ENCODE measurements at places on chromosomes 7 and 10.

GRCh38 chr7:140003913-140004382 lies 58.8 kb downstream of the PARP12 start:
- DNase-seq, result peak; percentile 39

DNA sequence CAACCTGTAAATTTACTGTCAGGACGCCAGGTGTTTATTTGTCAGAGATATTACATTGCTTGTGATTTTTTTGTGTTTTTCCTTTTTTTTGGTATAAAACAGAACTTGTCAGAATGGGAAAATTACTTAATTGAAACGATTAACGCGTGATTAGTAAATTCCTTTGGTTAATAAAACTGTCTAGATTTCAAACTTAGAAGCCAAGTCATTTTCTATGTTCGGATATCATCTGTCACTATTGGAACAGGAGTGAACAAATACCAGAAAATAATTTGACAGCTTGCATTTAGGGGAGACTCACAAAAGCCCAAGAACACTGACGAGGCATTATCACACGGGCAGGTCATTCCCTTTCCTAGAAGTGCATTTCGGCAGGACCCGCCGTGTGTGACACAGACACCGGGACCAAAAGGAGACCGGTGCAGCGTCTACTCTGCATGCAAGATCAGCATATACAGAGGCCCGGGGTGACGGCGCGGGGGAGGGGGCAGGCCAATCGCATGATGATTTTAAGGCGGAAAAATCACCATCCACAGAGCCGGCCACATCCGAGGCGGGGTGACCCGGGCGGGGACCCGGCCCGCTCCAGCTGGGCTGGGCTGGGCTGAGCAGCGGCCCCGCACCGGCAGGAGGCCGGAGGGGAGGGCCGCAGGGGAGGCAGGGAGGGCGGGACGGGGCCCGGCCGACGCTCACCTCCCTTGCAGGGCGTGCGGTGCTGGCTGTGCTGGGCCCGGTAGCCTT lies 841 bp downstream of the GLUD1 start:
- peak; percentile 49 for DNase-seq

DNA sequence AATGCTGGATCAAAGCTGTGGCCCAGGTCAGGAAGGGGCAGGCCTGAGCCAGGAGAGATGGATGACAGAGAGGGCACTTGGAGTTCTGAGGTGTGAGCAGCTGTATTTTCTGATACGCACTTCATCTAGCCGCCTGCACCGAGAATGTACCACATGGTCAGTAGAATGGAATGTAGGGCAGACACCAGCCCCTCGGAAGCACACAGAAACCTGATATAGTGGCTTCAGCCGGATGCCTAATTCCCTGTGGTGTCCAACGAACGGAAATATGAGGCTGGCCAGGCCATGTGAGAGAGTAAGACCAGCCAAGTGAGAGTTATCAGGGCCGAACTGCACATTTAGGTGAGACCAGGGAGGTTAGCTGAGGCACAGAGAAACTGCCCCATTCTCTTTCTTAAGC lies 46.7 kb upstream of the PLCE1 start:
- DNase-seq, result no peak

- DNase-seq, result no peak
These were observed 912.6 kb downstream of the GATA3 start for GRCh38 chr10:8967061-8967460.

DNA sequence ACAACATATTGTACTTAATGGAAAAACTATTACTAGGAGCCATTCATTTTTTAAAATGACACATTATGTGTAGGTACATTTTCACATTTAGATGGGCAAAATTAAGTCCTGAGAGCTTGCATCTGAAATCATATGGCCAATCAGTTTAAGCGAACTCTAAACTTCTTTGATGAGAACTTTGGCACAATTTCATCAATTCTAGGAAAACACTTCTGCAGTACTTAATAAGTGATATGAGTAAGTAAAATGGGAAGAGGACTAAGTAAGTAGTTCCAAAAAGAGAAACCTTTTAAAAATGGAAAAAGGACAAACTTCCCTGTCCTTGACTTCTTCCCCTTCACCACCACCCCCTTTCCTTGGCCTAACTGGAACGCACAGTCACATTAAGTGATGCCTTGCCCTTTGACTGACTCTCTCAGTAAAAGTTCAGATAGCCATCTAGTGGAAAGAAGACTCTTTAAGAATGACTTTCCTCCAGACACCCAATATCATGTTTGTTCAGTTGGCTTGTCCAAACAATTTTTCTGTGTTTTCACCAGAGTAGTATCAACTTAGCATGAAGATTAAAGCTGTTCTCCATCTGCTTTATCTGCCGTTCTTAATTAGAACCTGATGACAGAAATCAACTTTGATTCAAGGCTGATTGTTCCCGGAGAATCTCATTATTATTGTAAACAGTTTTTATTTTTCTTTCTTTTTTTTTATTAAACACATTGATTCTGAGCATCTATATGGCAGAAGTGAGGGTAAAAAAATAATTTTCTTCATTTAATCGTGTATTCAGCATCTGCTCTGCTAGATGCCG lies 45.1 kb downstream of the CNNM2 start:
- no peak for DNase-seq

DNA sequence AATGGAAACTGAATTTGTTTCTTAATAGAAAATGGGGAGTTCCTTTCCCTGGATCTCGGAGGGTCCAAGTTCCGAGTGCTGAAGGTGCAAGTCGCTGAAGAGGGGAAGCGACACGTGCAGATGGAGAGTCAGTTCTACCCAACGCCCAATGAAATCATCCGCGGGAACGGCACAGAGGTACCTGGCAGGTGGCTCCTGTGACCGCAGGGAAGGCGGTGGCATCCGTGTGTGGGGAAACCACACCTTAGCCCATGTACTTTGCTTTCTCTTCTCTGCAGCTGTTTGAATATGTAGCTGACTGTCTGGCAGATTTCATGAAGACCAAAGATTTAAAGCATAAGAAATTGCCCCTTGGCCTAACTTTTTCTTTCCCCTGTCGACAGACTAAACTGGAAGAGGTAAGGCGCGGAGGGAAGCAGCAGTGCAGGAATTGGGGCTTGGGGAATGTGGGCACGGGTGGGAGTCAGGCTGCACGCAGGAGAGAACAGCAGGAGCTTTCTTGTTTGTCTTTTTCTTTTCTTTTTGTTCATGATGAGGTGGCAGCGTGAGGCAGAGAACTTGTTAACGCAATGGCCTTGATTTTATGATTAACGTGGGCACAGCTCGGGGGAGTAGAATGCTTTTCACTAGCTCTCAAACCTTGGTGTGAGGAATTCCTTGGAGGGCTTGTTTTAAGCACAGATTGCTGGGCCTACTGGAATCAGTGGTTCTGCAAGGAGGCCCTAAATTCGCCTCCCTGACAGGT lies 12.8 kb downstream of the HKDC1 start:
- DNase-seq, result no peak

DNA sequence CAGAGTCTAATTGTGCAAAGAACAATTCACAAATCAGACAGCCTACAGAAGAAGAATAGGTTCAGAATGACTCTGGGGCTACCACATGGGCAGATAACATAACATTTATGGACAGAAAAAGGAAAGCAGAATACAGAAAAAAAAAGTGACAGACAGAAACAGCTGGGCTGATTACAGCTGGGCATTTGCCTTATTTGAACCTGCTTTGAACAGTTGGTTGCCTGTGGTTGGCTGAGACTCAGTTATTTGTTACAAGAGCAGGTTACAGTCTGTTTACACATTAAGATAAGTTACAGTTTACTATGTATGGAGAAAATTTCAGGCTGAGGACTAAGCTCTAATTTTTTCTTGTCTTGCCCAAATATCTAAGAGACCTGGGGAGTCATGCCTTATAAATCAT lies 327.2 kb downstream of the GALNT17 start:
- DNase-seq, result no peak

DNA sequence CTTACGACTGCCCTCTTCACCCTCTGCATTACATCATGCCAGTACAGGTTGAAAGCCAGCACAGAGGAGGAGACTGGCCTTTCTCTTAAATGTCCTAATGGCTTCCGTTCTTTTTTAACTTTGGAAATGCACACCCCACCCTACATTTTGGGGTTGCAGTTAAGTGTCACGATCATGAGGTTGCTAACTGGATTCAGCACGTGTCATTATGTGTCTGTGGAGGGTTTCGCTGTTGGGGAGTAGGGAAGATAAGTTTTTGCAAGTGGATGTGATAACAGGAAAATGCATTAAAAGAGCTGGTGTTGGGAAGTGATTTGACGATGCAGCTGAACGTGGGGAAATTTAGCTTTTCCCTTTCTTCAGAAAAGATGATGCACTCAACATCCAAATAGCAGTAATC lies 135.9 kb downstream of the LRRC4 start:
- DNase-seq, result no peak

DNA sequence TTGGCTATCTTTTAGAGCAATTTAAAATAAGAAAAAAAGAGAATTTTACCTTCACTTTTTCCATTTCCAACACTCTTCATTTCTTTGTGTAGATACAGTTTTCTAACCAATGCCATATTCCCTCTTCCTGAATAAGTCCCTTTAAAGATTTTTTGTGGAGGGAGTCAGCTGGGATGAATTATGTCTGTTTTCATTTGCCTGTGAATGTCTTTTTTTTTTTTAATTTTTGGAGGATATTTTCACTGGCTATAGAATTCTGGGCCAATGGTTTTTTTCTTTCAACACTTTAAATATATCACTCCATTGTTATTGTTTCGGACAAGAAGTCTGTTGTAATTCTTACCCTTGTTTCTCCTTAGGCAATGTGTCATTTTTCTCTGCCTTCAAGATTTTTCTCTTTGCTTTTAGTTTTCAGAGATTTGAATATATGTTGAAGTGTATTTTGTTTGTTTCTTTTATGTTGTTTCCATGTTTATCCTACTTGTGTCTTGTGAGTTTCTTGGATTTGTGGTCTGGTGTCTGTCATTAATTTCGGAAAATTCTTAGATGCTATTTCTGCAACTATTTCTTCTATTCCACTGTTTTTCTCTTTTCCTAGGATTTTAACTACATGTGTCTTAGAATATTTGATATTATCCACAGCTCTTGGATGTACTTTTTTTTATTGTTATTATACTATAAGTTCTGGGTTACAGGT lies 20.0 kb upstream of the CXCL12 start:
- DNase-seq, result no peak

DNA sequence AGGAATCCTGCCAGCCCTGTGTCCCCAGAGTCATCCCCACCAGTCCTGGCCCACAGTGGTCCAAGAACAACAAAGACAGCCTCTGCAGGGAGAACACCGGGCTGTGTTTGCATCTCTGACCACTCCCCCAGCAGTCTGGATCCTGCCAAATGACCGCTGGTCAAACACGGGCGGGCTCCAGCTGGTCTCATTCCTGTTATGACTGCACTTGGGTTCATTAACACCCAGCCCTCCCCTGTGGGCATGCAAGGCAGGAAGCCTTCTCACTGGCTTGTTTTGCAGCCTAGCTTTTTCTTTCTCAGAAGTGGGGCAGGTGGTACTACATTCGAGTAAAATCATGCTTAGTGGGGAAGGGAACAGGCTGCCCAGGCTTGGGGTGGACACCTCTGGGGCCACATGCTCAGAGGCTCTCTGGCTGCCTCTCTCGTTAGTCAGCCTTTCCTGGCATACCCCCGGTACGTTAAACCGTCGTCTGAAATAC lies 190.0 kb downstream of the PLXNA4 start:
- peak; percentile 53 for DNase-seq

DNA sequence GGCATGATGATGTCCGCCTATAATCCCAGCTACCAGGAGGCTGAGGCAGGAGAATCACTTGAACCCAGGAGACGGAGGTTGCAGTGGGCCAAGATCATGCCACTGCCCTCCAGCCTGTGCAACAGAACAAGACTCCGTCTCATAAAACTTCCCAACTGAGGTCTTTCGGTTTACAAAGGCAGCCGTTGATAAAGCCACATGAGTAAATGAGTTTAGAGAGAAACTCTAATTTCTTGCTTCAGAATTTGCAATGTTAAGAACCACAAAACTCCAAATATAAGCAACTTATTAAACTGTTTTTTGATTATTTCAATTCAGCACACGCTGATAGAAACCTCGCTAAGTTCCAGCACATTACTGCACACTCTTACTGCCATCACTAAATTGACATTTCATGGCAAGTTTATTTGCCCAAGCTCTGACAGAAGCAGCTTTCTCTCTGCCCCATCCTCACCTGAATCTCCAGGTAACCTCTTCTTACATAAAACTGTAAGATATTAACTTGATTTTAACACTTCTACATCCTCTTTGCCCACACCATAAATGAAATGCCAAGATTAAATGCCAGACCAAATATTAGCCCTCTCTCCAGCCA lies 67.7 kb downstream of the FGFR2 start:
- no peak for DNase-seq

DNA sequence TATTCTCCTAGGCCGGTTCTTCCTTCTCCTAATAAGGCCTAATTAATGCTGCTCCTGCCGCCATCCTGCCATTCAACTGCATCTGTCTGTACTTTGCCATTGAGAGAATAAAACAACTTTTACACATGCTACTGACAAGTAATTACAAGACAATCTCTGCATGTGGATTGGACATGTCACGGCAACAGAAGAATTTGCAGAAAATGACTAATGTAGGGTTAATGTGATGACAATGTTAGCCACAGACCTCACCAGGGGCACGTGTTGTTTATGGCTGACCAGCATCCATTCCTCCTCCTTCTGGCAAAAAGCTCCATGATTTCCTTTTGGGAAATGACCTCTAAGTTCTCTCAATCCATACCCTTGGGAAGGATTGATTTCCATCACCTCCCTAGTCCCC lies 58.0 kb downstream of the NEBL start:
- no peak for DNase-seq

GRCh38 chr7:141416650-141417270 lies 134.4 kb upstream of the AGK start:
- DNase-seq, result peak; percentile 79

GRCh38 chr7:68688416-68689086 lies 909.7 kb upstream of the AUTS2 start:
- no peak for DNase-seq

- DNase-seq, result no peak
These were observed 51.0 kb downstream of the ASB4 start for GRCh38 chr7:95536656-95537311.

DNA sequence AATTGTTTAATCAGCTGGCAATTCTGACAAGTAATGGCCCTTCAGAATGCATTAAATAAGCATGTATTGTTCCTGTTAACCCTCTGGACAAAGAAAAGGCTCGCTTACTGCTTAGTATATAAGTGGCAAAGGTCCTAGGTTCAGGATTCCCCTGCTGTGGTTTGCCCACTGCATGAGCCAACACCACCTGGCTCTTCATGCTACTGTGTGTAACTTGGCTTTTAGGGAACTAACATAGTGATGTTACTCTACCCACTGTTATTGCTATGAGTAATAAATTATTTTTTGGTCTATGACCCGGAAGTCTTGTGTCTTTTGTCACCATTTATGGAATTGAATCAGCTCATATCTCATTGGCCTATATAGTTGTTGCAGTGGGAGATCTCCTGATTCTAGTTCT lies 791.7 kb upstream of the PHF14 start:
- no peak for DNase-seq

GRCh38 chr7:142542942-142543341 lies 206.3 kb upstream of the PRSS1 start:
- DNase-seq, result no peak

- DNase-seq, result peak; percentile 44
These were observed 179.2 kb downstream of the RELN start for GRCh38 chr7:103810112-103810744.
